Fibroblast of mammary gland (primary cell): ENCODE measurements at places on chromosomes 12 and 14.

DNA sequence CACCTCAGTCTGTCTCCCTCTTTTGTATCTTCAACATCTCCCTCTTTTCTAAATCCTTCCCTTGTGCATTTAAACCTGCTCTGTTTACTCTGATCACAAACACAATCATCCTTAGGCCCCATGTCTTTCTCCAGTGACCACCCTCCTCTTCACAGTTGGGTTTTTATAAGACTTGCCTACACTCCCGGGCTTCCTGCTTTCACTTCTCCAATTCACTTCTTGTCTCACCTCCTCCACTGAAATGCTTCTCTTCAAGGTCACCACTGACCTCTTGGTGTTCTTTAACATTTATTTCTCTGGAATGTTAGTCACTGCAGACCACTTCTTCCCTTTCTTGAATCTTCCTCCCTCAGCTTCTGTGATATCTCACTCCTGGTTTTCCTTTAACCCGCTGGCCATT lies 8.7 kb upstream of the SMCO2 start:
- no peak for DNase-seq

- DNase-seq, result no peak
Measured at GRCh38 chr14:84750284-84750683, 779.7 kb upstream of the FLRT2 start.

DNA sequence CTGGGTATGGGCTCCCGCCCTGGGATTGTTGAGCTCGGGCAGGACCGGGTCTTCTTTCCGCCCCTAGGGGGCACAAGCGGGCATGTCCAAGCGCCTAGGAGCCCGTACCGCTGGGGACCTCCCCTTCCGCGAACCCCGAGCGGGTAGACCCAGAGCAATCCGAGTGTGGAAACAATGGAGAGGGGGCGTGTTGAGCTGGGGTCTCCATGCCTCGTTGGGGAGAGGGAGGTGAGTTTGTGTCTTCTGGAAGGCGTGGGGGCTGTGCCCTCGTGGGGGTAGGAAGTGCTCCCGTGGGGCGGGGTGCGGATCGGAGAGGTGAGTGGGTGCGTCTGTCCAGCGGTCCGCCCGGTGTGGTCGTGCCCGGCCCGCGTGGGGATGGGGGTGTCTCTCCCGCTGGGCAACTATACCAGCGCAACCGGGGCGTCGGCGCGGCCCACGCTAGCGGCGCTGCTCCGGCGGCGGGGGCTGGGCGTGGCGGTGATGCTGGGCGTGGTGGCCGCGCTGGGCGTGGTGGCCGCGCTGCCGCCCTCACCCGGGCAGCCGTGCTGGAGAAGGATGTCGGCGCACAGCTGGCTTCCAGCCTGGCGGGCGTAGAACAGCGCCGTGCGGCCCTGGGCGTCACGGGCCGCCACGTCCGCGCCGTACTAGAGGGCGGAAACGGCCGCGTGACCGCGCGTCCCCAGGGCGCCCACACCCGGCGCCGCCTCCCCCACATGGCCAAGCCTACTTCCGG lies 12.2 kb downstream of the AGAP2 start:
- peak; percentile 80 for DNase-seq

- no peak for DNase-seq
Measured at GRCh38 chr14:76274324-76274723, 101.6 kb upstream of the ESRRB start.

DNA sequence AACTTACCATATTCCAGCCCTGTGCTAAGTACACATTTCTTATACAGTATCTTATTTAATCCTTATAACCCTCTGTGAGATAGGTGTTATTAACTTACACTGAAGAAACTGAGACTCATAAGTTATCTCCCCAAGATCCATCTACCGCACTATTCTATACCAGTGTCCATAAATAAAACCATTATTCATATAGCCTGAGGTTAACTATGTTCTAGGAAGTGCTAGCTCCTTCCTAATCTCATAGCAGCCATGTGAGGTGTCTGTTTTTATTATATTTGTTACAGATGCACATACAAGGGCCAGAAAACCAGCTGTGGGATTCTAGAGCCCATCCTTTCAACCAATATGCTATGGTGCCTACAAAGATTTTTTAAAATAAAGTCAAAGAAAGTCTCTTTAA lies 100.3 kb upstream of the RAP1B start:
- no peak for DNase-seq

DNA sequence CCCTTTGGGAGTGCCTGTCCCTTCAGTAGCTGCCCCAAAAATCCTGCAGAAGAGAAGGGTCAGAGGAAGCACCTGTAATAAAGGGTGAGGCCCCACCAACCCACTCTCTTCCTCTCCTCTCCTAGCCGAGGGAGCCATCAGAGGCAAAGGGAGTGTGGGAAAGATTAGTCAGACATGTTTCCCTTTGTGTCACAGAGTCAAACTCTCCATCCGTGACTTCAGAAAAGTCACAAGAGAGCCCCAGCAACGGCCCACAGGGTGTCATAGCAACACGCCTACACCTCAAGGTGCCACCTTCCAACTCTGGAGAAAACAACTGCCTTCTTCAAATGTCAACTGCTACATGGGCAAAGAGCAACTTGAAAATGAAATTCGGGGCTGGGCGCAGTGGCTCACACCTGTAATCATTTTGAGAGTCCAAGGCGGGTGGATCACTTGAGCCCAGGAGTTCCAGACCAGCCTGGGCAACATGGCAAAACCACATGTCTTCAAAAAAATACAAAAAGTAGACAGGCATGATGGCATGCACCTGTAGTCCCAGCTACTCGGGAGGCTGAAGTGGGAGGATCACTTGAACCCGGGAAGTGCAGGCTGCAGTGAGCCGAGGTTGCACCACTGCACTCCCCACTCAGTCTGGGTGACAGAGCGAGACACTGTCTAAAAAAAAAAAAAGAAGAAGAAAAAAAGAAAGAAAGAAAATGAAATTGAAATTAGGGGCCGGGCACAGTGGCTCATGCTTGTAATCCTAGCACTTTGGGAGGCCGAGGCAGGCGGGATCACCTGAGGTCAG lies 17.7 kb upstream of the CD27 start:
- no peak for DNase-seq

- no peak for DNase-seq
Measured at GRCh38 chr12:130249376-130249775, 87.1 kb downstream of the FZD10 start.

DNA sequence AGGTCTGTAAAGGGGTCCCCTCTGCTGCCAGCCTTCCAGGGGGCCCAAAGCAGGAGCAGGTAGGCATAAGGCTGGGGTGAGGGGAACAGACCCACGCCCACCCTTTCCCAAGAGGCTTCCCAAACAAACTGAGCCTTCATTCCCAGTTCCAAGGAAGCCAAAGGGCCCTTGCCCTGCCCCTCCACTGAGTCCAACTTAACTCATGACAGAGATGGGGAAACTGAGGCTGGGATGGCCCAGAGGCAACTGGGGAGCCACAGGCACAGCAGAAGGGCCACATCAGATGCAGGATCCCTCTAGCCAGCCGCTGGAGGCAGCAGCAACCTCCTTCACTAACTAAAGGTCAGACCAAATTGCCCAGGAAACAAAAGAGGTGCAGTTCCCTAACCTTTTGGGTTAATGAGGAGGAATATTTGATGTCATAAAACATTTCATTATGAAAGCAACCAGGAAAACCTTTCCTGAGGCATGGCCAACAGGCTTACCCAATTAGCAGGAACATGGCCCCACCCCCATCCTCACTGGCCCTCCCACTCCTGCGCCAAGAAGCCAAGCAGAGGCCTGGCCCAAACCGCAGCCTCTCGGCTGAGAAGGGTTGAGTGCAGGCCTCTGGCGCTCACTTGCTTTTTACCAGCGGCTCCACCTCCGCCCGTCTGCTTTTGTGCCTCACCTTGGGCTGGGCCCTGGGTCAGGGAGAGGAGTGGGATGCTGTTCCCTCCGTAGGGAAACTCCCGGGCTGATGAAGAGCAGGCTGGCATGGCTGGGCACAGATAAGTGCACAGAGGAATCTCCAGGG lies 293.5 kb upstream of the RTL1 start:
- peak; percentile 8 for DNase-seq

DNA sequence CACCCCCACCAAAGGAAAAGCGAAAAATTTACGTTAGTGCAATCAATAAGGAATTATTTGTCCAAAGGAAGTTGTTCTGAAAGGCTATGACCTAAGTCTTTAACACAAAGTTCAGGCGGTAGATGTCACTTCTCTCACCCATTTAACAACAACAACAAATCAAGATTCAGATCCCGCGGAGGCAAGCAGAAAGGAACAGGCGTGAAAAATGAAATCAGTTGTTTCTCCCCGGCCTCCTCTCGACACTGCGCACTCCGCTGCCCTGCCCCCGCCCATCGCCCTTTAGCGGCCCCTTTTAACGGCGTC lies 1.4 kb downstream of the DENND5B start:
- DNase-seq, result no peak
